HuH-7 (cell line): ENCODE measurements at places on chromosomes 3 and 15.

DNA sequence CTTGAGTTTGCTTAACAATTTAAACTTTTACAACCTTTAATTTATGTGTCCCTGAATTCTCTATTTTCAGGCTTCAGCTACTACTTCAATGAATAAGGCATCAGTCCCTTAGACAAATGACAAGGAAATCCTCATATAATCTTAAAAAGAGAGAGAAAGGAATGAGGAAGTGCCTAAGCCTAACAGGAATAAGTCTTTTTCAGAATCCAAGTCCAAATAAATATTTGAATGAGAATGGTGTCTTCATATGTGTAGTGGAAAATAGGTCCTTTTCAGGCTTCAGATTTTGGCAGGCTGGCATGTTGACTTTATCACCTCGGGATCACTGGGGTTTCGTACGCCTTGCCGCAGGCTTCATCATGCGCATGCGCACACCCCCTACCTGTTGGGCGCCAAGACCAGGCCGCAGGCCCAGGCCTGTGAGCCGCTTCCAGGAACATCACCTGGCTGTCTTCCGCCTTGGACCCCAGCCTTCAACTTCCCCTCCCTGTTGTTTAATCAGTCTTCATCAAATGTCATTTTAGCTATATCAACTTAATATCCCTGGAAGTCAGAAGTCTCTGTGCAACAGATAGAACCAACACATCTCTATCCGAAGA is 334.5 kb downstream of the SOX2 start:
- no peak for DNase-seq

- no peak for DNase-seq
These were observed 8.9 kb upstream of the HAPLN3 start for GRCh38 chr15:88904257-88904623.

- DNase-seq = no peak
These were observed 221.8 kb downstream of the SNRPN start for GRCh38 chr15:25176616-25176923.

DNA sequence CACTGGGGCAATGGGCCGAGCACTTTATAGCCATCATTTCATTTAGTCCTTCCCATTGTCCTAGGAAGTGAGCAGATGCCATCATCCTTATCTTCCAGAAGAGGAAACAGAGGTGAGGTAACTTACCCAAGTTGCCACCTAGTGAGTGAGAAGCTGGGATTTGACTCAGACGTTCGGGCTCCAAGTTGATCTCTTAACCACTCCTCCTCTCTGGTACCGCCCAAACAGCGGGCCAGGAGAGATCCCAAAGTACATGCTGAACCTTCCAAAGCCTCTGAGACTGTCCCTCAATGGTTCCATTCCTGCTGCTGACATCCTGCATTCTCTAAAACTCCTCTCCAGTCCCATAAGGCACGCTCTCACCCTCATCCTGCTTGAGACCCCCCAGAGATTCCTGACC is 56.2 kb downstream of the EXOG start:
- no peak for DNase-seq

- no peak for DNase-seq
These were observed 348.2 kb upstream of the GOLIM4 start for GRCh38 chr3:168443965-168444364.

DNA sequence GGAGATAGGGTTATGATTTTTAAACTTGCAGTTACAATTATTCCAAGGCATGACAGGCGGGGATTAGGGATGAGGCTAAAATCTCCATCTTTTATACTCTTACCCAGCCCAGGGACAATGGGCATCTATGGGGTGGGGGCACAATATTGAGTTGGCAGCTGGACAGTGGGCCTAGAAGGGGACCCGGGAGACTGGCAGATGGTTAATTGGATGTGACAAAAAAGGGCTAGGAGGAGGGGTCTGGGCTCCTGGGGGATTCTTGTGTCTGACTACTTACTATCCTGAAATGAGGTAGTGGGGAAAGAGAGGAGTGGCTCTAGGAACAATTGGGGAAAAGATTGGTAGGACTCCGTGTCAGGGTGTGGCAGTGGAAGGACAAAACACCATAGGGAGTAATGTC is 53.0 kb upstream of the ROPN1 start:
- no peak for DNase-seq

DNA sequence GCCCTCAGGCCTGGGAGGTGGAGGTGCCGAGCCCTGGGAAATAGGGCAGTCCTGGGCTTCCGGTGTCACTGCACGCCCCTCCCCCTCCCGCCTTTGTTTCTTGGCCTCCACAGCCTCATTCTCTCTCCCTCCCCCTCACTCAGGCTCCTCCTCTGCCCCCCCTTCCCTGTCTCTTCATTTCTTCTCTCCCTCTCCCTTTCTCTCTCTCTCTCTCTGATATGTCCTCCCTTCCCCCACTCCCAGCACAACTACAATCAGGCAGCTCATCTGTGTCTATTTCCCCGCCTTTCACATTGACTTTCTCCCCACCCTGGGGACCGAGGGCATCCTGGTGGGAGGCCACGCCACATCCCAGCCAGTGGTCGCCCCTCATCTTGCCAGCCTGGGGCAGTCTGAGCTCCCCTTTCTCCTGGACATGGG is 40.2 kb downstream of the IDH2 start:
- no peak for DNase-seq

- DNase-seq = no peak
These were observed 67.4 kb downstream of the CORO2B start for GRCh38 chr15:68646156-68646555.

DNA sequence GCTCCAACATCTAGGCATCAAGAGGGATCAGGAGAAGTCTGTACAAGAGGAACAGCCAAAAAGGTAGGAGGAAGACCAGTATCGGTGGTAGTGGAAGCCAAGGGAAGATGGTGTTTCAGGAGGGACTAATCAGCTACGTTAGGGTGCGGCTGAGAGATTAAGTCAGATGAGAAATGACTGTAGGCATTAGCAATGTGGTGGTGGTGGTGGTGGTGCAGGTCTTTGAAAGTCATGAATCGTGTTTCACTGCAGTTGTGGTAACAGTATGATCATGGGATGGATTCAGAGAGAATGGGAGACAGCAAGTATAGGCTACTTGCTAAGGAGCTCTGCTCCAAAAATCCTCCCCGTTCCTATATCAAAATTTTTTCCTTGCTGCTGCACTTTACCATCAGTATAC is 35.5 kb downstream of the ASTE1 start:
- no peak for DNase-seq
